ENCODE measurements at places on chromosomes 5 and 9.

GRCh38 chr5:172701291-172701656 lies 60.2 kb downstream of the NEURL1B start:
- DNase-seq, result no peak

DNA sequence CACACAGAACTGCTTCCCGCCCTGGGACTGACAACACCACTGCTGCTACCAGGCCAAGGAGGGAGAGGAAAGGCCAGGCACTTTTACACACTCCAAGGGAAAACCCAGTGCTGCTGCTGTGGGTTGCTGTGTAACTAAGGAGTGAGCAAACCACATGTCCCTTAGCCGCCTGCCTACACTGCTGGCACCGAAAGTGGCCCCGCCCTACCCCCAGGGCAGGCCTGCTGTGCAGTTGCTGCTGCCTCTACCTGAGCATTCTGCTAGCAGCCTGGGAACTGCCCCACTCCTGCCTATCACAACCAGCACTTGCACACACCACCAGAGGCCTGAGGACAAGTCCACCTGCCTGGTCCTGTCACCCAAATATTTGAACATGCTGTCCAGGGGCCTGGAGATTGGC lies 740.9 kb downstream of the DTWD2 start:
- DNase-seq, result no peak

DNA sequence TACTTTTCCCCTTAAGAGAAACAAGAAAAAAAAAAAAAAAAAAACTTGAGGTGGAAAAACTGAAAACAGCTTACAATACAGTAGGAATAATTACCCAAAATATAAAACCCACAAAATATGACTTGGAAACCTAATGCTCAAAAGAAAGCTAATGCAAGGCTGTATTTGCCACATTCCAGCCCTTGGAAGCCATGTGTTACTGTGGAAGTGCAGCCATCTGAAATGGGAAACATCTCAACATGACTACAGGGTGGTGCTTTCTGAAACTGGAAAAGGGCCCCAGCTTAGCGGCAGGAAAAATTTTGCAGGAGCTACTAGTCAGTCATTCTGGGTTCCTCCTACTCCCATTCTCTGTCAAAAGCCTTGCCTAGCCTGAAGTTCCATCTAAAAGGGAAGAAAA lies 20.4 kb downstream of the CDK5RAP2 start:
- DNase-seq, result no peak

GRCh38 chr9:87710443-87710842 lies 15.5 kb upstream of the CTSL start:
- DNase-seq, result no peak

DNA sequence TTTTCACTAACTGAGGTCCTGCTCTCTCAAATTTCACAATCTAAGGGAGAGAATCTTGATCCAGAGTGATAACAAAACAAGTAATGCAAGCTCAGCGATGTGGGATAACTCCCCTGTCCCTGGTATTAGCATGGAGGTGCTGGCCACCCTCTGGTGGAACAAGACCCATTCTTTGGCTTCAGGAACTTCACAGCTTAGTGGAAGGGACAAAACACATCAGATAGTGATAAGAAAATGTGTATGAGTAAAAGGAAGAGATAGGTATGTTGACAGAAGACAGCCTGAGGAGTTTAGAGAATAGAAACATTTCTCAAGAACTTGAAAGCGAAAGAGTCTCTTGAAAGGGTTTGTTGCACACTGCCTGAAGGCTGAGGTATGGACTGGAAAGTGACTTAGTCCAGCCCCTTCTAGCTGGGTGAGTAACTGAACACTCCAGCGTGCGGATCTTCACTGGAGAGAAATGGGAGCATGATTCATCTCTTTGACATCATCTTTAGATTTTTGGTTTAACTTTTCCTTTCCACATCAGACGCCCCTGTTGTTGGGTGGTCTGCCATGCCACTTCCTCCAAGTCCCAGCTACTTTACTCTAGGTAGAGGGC lies 25.4 kb upstream of the ZSWIM6 start:
- DNase-seq, result no peak

DNA sequence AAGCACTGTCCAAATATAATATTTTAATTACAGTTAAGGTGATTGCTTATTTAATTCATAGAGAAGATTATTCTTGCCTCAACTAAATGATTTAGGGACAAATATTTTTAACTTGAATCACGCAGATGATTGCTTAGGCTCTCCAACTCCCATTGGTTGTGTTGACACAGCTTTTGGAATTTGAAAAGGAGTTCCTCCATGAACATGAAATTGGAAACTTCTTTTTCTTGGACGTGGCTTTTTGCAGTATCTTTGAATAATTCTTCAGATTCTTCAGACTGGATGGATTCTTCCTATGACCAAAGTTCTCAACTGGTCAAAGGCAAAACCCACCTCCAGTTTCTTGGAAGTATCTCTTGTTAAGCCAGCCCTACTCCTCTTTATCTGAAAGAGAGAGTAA lies 456.4 kb upstream of the KLF4 start:
- no peak for DNase-seq

DNA sequence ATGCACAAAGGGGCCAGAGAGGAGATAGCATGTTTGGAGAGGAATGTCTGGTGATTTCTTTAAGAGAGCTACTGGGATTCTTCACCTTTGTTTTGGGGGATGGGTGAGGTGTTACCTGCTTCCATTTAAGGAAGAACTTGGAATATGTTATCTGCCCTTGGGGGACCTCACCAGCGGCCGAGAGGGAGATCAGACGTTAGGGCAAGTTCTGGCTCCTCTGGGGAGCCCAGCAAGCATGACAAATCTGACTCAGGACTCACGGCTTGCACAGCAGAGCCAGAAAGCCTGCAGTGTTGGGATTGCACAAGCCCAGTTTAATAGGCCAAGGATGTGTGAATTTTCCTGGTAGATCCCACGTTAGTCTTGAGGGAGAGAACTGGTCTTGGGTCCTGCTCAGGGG lies 40.3 kb downstream of the SLC28A3 start:
- no peak for DNase-seq

DNA sequence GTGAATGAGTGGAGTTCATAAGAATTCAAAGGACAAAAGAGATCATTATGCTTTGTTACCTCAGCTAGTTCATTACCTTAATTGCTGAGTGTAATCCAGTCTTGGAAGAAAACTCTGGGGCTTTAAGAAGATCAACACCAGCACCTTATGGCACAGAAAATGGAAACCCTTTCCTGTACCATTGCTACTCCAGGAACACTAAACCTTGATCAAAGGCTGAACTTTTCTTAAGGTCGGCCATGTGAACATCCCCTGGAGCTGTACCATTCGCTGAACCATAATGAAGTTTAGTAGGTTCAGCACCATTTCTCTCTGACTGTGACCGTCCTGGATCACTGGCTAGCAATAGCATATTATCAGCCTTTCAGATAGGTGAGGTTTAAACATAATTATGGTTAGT lies 97.4 kb downstream of the PBX3 start:
- DNase-seq, result no peak

DNA sequence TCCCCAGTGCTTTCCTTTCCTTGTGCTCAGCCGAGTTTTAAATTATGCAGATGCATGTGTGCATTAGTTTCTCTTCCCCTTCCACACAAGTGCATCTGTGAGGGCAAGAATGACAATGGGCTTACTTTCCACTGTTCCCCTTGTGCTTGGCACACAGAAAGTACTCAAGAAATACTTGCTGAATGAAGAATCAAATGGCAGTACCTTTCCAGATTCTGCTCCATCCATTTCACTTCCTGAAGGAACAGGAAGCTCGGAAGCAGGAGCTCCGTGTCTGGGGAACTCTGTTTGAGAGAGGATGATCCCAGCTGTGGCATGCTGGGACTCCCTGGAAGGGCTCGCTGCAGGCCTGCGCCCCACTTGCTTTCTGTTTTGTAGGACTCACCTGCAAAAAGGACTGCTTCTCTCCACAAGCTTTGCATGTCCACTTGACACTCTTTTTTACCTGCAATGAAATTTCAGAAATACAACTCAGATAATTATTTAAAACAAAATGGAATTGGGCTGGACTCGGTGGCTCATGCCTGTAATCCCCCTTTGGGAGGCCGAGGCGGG lies 5.5 kb downstream of the MRNIP start:
- no peak for DNase-seq

DNA sequence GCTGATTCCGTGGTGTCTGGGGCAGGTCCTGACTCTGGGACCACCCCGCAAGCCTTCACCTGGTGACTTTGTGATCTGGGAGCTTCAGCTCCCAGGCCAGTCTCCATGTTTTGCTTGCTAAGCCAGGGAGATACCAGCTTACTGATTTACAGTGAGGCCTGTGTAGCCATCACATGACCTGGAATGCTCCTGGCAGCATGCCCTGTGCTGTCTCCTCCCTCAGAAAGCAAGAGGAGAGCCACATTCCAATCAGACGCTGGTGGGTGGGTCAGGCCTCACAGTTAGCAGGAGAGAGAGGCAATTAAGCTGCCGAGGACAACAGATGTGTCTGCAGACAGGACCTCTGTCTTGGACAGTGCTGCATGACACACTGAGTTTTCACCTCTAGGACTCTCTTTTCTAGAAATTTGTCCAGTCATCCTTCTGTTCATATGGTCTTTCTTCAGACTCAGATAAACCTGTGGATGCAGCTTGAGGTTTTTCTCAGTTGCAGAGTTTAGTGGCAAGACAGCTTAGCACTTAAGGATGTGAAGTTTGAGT lies 24.4 kb upstream of the GRPEL2 start:
- DNase-seq, result peak; percentile 80

DNA sequence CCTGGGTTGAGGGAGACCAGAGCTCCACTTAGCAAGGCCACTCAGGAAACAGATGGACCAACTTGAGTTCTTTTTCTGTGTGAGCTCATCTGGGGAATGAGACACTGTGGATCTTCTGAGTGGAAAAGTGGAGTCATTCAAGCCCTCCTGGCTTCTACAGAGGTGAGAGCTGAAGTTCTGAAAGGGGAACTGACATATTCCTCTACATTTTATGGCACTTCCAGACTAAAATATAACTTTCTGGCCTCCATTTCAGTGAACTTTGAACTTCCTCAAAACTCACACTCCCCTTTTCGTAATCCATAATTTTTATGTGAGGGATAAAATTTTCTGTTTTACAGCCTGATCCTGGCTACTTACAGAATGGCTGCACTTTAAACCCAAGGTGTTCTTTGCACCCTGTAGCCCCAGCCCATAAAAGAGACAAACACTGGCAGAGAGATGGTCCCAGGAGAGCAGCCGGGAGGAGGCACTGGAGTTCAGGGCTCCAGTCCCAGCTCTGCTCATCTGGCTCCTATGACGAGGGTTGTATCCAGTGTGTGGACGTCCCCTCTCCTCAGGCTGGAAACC lies 10.8 kb downstream of the SPAAR start:
- DNase-seq, result no peak

GRCh38 chr9:7363777-7364477 lies 435.7 kb downstream of the DMAC1 start:
- DNase-seq, result no peak

DNA sequence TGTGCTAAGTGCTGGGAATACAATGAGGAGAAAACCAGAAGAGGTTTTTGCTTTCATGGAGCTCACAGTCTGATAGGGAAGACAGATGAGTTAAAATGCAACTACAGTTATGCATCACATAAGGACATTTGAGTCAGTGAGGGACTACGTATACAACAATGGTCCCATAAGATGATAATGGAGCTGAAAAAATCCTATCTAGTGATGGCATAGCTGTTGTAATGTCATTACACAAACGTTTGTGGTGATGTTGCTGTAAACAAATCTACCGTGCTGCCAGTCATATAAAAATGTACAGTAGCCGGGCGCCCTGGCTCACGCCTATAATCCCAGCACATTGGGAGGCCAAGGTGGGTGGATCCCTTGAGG lies 110.1 kb upstream of the RAD23B start:
- no peak for DNase-seq

- DNase-seq, result peak; percentile 35
Observed at GRCh38 chr5:123671042-123671441, 159.1 kb downstream of the CSNK1G3 start.

- no peak for DNase-seq
Observed at GRCh38 chr9:124273427-124274160, 15.8 kb downstream of the NEK6 start.

DNA sequence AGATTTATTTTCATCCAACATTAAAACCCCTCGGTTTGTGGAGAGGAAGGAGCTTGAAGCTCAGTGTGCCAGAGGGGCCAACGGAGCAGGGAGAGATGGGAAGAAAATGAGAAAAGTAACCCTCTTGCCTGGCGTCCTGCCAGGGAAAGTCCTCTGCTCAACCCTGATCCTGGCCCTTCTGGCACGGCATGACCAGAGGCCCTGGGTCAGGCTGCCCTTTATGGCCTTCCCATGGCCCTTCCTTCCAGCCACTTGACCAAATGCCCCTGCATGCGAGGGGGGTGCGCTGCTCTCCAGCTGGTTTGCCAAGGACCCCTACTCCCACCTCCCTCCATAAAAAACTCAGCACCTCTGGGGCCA lies 43.8 kb downstream of the SPRY4 start:
- no peak for DNase-seq

DNA sequence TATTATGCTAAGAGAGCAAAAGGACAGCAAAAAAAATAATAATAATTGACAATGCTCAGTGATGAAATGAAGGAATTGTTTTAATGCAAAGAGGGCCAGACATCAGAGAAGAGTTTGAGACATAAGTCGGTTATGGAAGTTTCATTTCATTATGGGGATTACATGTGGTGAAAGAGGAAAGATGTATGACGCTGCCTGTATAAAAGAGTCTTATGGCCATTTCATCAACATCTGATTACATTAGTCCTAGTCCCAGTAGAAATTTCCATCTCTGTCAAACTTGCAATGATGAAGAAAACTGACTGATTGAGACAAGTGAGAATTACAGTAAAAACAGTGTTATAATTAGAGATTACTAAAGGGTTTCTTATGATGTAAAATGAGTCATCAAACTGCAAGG lies 900.6 kb upstream of the CDH9 start:
- DNase-seq, result no peak

DNA sequence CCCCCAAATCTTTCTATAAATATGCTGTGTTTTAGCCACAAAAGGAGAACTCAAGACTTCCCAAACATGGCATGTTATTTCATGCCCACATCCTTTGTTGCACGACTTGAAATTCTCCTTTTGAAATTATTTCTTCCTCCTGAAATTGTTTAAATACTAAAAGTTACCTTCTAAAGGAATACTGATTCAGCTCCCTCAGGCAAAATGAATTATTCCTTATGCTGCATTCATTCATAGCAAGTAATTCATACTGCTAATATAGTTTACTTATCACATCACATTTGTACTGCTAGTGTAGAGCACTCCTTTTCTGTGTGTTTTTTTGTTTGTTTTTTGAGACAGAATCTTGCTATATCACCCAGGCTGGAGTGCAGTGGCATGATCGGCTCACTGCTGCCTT lies 45.7 kb downstream of the BHMT start:
- no peak for DNase-seq

GRCh38 chr5:139296862-139297326 lies 3.4 kb downstream of the MATR3 start:
- no peak for DNase-seq

DNA sequence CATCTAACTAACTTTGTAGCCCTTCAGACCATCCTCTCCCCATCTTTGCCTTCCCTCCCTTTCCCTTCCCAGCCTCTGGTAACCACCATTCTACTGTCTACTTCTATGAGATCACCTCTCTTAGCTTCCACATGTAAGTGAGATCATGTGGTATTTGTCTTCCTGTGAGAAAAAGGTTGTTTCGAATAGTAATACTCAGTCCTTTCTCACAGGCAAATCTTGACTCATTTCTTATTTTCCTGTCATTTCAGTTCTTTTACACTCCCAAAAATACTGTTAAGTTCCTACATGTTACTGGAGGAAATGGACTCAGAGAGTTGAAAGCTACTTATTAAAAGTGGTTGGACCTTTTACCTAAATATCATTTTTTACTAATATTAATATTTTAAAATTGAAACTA lies 82.1 kb downstream of the SLF1 start:
- DNase-seq, result no peak

All from SHP77 treated with DMSO at 0.1 percent for 48 hours (cell line).